AG04450 (cell line): ENCODE measurements at places on chromosomes 16 and 17.

DNA sequence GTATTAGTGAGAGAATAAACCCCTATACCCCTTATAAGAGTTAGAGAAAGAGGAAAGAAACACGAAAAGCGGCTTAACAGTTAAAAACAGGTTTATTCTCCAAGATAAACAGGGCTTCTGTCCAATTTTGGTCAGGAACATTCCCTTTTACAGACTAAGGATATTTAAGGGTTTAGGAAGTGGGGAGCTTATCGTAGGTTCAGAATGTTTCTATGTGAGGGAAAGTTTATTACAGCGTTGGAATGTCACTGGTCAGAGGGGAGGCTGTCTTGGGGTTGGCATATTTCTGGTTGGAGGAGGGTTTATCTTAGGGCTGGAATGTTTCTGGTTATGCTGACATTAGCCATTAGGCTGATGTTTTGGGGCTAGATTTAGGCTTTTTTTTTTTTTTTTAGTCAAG lies 34.1 kb upstream of the WWOX start:
- DNase-seq: no peak

- DNase-seq: no peak
Measured at GRCh38 chr16:30120340-30121105, 2.5 kb downstream of the MAPK3 start.

- no peak for DNase-seq
Measured at GRCh38 chr16:1712791-1713261, 6.8 kb downstream of the MAPK8IP3 start.

GRCh38 chr16:58435779-58436178 lies 43.5 kb downstream of the GINS3 start:
- no peak for DNase-seq

GRCh38 chr16:66572356-66572755 lies 6.1 kb downstream of the CMTM1 start:
- DNase-seq: no peak

- no peak for DNase-seq
Measured at GRCh38 chr17:82332669-82333278, 792 bp downstream of the SECTM1 start.

- no peak for DNase-seq
Measured at GRCh38 chr16:24070851-24071250, 185.3 kb upstream of the CACNG3 start.

DNA sequence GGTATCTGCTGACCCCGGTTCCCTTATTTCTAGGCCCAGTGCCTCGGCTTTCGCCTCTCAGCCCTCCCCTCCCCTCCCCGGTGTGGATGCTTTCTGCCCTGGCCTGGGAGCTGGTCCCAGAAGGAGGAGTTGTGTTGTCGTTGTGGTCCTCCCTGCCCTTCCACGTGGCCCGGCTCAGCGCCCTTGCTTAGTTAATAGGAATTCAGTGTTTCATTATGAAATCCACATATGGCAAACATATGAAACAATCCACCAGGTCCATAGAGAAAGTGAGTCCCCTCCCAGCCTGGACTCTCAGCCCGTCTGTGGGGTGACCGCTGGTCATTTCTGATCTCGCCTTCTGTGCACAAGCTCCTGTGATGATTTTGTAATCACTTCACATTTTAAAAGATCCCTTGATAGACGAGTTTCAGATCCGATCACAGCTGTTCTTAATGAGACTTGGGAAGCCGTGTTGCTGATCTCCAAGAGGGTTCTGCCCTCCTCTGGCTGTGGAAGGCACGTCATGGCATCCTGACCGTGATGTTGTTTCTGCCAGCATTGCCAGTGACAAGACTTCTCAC lies 112.1 kb downstream of the BANP start:
- peak; percentile 42 for DNase-seq

GRCh38 chr17:75485688-75486087 lies 29.3 kb downstream of the TMEM94 start:
- no peak for DNase-seq

GRCh38 chr17:15121426-15121825 lies 143.7 kb downstream of the PMP22 start:
- no peak for DNase-seq

DNA sequence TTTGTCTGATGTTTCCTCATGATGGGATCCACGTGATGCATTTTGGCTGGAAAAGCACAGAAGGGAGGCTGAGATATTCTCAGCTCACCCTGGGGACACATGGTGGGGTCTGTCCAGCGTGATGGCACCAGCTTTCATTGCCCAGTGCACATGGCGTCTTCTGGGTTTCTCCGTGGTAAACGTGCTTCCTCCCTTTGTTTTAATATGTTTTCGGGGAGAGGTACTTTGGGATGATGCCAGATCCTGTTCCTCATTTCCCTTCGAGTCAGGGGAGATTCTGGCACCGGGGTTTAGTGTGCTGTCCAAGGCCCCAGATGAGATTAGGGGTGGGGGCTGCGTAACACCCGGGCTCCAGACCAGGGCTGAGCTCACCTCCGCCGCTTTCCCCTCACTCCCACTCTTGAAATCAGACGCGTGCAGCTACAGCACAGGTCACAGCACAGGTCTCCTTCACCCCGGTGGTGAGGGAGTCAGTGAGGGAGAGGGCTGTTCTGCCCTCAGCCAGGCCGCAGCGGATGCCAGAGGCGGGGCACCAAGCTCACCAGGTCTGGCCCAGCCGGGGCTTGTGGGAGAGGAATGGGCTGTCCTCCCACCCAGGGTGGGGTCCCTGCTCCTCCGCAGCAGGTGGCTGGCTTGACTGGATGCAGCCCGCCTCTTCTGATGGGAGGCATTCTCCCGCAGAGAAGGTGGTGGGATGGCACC lies 33.9 kb downstream of the COX4I1 start:
- DNase-seq: no peak

GRCh38 chr17:48816774-48817590 lies at the start of gene TTLL6:
TTLL6 (minus strand) TSS chr17:48817229; CDS start chr17:48817072, 157 bp downstream.
- peak; percentile 18 for DNase-seq

- DNase-seq: no peak
Measured at GRCh38 chr17:82787081-82787848, 35.4 kb downstream of the TBCD start.

DNA sequence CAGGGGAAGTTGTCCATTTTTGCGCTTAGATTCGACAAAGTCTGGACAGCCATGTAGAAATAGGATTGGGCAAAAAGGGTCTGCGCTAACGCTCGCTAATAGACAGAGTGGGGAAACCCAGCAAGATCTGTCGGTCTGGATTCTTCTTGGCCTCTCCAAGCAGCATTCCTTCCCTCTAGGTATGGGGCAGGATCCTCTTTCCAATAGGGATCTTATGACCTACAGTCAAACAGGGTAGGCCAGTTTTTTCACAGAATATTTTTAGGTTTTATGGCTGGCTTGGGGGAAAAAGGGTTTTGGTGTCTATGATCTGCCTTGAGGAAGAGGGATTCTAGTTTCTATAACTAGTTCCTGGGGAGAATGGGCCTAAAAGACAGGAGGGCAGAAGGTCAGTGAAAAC lies 26.0 kb upstream of the GPT2 start:
- DNase-seq: no peak

DNA sequence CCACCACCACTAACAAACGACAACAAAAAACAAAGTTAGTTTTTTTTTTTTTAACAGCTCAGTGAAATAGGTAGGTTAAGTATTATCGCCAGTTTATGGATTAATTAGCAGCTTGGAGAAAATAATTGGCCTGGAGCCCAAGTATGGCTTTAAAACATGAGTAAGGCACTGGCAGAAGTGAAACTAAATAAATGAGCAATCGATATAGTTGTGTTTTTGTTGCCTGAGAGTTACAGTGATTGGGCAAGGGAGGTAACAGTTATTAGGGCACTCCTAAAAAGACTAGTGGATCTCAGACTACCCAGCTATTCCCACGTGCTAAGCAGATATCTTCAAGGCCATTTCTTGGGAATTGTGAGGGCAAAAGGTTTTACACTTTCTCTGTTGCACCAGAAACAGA lies 2.4 kb downstream of the MLKL start:
- no peak for DNase-seq

- DNase-seq: no peak
Measured at GRCh38 chr17:17575360-17576251, 15.9 kb downstream of the PEMT start.

DNA sequence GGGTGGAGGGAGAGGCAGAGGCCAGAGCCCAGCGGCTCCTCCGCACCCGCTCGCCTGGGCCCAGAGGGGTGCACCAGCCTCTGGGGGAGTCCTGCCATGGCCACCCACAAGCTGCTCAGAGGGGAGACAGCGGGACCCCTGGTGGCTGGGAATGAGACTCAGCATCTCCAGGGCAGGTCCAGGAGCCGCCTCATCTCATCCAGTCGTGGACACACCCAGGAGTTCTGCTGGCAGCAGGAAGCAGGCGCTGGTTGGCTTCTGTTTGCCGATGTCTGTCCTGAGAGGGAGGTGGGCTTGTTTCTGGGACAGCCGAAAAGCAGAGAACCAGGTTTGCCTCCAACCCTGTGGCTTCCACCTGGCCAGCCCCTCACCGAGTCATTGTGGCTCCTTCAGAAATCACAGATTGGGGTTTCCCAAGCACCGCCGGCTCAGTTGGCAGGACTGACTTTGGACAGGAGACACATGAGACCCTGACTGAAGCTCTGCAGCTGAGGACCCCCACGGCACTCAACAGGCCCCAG lies 49.6 kb upstream of the ENPP7 start:
- DNase-seq: no peak

DNA sequence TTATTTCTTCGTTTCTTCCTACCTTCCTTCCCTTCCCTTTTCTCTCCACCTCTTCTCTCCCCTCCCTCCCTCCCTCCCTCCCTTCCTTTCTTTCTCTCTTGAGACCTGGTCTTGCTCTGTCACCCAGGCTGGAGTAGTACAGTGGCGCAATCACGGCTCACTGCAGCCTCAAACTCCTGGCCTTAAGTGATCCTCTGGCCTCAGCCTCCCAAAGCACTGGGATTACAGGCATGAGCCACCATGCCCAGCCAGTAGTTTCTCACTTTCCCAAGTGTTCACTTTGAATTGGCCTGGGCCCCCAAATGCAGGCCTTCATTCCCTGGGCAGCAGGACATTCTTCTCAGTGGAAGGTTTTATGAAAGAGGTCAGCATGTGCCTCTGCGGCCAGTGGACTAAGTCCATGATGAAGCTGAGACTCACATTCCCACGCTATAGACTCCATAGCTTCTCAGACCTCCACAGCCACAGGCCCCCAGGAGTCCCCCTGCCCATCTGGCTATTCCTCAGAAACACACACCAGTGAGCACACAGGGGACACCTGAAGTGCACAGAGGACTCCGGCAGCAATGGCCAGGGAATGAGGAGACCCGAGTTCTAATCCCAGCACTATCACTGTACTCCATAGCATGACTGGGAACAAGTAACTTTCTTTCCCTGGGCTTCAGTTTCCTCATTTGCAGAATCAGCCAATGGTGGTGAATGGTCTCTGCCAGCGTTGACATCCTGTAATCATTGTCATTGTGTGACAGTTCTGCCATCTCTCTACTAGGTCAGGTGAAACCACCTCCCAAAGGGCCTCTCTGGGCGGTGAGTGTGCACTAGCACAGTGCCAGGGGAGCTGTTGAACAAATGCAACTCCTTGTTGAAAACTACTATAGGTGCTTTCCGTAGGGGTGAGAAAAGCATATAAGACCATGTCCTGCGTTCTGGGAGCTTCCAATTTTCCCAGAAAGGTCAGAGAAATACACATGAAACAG lies 69.2 kb upstream of the TBX2 start:
- no peak for DNase-seq

DNA sequence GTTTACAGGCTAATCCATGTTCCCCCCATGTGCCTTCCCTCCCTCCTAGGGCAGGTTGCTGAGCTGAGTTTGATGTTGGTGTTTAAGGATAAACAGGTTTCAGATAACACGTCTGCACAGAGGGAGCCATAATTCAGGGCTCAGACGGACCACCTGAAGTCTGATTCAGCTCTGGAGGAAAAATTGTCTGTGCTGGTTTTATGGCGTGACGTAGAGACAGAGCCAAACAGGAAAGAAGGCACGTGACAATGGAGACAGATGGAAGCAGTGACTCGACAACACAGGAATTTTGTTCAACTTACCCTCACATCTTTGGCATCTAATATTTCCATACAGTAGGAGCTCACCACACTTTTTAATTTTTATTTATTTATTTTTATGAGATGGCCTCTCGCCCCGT lies 10.7 kb upstream of the USP10 start:
- DNase-seq: peak; percentile 83

DNA sequence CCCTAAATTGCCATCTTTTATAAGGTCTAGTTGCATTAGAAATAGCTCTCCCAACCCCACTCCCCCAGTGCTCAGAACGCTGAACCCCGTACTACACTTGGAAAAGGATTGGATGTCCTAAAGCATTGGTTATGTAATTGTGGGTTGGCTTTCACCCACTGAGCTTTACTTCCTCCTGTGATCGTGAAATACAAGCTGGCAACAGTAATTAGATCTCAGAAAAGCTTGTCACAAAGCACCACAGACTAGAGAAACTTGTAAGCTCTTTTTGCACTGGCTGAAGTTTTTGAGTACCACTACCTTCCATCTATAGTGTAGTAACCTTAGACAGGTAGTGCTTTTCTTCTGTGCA lies 54.4 kb downstream of the SIAH1 start:
- DNase-seq: no peak

GRCh38 chr16:3780570-3780969 lies 63.2 kb upstream of the TRAP1 start:
- no peak for DNase-seq

DNA sequence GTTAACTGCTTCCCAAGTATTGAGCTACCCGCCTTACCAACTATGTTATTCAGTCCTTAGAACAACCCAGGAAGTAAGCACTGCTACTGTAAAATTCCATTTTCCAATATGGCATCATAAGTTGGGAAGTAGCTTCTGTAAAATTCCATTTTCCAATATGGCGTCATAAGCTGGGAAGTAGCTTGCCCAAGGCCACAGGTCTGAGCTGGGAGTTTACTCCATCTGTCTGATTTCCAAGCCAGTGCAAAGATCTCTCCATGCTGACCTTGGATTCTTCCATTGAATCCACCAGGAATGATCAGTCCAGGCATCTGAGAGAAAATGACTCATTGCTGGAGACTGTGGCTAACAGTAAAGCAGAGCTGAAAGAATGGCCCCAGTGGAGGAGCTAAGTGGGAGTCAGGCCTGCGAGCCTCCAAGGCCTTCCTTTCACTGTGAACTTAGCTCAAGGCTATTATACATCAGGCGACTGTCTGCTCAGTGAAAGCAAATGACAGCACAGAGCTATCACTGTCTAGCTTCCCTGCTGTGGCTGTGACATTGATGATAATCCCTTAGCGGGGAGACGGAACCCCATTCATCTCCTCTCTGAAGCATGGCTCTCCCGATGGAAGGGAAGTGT lies 430.4 kb downstream of the HAPSTR1 start:
- DNase-seq: no peak

DNA sequence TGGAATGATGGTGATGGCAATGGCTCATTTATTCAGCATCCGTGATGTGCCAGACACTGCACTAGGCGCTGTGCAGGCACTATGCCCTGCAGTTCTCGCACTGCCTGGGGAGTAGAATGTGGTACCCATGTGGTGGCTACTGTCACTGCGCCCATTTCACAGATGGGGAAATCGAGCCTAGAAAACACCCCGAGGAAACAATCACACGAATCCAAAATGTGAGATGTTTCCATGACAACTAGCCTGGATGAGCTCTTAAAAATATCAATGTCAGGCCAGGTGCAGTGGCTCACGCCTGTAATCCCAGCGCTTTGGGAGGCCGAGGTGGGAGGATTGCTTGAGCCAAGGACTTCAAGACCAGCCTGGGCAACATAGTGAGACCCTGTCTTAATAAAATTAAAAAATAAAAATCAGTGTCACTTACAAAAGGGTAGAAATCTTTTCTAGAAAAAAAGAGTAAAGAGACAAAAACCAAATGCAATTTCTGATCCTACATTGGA lies 57.9 kb upstream of the TNRC6A start:
- DNase-seq: no peak
